MCF 10A (cell line): ENCODE measurements at places on chromosomes 5 and 9. TPM values are rescaled to one million over a fixed set of nuclear protein-coding genes. Genes with fewer than 3 reads are reported as not detected.
A peak's percentile ranks its signal among the peaks of the same experiment; 100 is the strongest.

- no peaks in the 10 kb centered on the region for H3K4me1 ChIP-seq
- H3K27ac ChIP-seq, result no peak overlapping the region
- no peaks in the 10 kb centered on the region for H3K36me3 ChIP-seq
- DNase-seq, result peak; percentile 61
- H3K27me3 ChIP-seq, result no peaks in the 10 kb centered on the region
- no peak overlapping the region for H3K4me3 ChIP-seq
These were observed 53.0 kb upstream of the RFX3 start for GRCh38 chr9:3578786-3579185.

DNA sequence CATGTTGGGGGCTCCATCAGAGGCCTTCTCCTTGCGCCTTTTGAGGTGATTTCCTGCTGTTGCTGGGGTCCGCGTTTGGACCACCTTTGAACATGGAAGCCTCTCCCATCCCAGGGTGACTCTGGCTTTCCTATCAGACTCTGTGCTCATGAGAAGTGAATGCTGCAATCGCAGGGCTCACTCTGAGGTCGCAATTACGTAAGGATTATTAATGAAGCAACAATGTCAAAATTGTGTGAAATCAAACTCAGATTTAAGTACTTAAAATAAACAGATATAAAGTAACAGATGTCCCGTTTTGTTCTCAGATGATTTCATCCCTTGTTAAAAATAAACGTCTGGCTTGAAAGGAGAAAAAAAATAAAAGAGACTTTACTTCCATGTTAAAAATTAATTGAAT is 634.2 kb downstream of the BNC2 start:
- H3K27ac ChIP-seq, result no peak overlapping the region
- H3K27me3 ChIP-seq, result no peaks in the 10 kb centered on the region
- no peaks in the 10 kb centered on the region for H3K4me1 ChIP-seq
- H3K4me3 ChIP-seq, result no peak overlapping the region

DNA sequence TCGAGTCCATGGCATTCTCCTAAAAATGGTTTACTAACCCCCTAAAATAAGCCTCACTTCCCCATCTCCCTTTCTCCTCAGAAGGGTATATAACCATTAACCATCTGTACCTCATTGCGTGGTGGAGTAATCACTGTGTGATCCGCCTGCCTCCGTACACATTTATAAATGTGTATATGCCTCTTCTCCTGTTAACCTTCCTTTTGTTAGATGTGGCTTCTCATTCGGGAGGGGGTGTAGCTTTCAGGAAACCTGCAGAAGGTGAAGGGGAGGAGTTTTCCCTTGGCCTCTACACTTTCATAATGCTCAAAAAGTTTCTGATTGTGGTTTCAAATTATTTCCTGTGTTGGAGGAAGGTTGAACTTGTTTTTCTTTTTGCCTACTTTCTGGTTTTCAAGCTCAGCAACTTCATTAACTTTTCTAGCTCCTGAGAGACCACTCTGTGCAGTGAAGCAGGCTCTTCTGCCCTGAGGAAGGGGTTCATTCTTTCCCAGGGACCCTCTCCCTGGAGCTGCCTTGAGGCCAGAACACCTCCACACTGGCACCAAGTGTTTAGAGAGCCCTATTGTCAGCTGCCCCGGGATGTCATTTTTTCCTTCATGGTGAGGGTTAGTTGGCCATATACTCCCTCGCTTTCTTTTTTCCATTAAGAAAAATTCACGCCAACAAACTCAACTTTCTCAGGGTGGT is 46.9 kb downstream of the RASGRF2 start:
- H3K27ac ChIP-seq, result no peak overlapping the region
- H3K4me3 ChIP-seq, result no peak overlapping the region
- no peak for DNase-seq
- no peaks in the 10 kb centered on the region for H3K36me3 ChIP-seq

- no peaks in the 10 kb centered on the region for H3K4me1 ChIP-seq
- no peak for DNase-seq
- H3K36me3 ChIP-seq, result peaks cover 5% of the 10 kb centered on the region
- no peak overlapping the region for H3K27ac ChIP-seq
- H3K27me3 ChIP-seq, result no peaks in the 10 kb centered on the region
- no peak overlapping the region for H3K4me3 ChIP-seq
These were observed 58.0 kb downstream of the ANKRD33B start for GRCh38 chr5:10621832-10622231.

The FOXD4L6 gene
- 0.30 and 0.69 TPM in 2 replicates for total RNA-seq
